CD4-positive, alpha-beta T cell (primary cell): ENCODE measurements at places on chromosomes 12 and 14.

- no peak for DNase-seq
These were observed 903.7 kb upstream of the USP15 start for GRCh38 chr12:61356485-61356884.

DNA sequence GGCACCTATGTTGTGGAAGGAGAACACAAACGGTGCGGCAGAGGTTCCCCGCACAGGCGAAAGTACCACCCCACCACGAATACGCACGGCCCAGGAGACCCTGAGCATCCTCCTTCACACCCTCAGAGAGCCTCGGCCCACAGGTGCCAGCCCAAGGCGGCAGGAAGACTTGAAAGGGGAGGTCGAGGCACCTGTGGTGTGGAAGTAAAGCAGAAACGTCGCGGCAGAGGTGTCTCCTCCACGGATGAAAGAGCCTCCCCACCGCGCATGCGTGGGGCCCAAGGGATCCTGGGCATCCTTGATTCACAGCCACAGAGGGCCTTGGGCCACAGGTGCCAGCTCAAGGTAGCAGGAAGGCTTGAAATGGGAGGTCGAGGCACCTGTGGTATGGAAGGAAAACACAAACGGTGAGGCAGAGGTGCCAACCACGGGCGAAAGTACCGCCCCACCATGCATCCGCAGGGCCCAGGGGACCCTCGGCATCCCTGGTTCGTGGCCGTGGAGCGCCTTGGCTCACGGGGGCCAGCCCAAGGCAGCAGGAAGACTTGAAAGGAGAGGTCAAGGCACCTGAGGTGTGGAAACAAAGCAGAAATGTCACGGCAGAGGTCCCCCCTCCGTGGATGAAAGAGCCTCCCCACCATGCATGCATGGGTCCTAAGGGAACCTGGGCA lies 380.1 kb downstream of the ALG10 start:
- no peak for DNase-seq

GRCh38 chr14:67602995-67603545 lies 3.0 kb upstream of the PIGH start:
- DNase-seq, result no peak

DNA sequence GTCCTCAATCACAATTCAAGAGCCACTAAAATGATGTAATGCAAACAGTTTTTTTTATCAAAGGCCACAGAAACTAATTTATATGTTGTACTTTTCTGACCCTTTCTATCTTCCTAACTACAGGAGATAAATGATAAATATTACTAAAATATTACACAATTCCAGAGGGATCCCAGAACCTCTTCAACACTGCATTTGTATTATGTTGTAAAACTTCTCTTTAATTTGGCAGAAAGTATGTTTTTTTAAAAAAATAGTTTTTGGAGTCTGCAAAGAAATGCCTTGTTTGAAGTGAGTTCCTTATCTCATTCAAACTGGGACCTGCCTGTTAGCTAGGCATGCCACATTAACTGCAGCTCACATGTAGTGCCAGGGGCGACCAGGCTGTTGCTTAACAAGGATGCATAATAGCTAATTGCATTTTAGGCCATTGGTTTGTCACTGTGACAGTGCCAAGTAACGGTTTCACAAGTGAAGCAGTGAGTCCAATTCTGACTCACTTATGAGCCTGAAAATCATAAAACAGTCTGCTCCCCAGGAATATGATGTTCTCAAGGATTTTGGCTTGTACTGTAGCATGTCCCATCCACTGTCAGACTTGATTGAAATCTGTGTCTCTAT lies 266.9 kb downstream of the KTN1 start:
- no peak for DNase-seq

- no peak for DNase-seq
These were observed 137.3 kb downstream of the CEP83 start for GRCh38 chr12:94322346-94322745.

DNA sequence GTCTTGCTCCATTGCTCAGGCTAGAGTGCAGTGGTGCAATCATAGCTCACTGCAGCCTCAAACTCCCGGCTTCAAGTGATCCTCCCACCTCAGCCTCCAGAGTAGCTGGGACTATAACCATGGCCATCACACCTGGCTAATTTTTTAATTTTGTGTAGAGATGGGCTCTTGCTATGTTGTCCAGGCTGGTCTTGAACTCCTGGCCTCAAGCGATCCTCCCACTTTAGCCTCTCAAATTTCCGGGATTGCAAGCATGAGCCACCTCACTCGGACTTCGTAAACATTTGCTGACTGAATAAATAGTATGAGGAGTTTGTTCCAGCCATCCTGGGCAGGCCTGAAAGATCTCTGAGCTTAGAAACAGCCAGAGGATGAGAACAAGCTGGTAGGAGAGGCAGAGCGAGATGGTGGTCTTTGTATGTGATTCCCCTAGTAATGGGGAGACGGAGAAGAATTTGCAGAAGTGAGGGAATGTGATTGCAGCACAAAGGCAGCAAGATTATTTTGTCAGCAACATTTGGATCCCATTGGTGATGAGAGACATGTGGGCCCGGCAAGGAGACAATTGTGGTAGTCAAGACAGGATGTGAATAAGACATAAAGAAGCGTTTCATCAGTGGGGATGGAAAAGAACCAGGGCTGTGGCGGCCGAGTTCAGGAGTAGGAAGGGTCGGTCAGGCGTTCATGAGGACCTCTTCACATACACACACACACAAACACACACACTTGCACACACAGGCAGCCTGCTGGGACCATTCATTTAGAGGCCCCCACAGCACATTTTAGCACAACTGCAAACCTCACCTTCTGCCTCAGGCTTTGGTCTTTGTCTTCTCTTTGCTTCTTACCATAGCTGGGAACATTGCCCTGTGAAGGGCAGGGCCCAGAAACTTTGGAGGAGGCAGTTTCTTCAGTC lies 155.5 kb downstream of the ZFP36L1 start:
- no peak for DNase-seq

GRCh38 chr14:58245562-58245961 lies 919 bp downstream of the PSMA3 start:
- DNase-seq, result no peak

GRCh38 chr12:28872654-28873268 lies 276.3 kb upstream of the FAR2 start:
- no peak for DNase-seq

- no peak for DNase-seq
These were observed 106.5 kb downstream of the TMEM117 start for GRCh38 chr12:43942379-43942778.

GRCh38 chr14:20686386-20687143 lies 2.0 kb upstream of the ANG start:
- no peak for DNase-seq

- no peak for DNase-seq
These were observed 150.4 kb upstream of the FAR2 start for GRCh38 chr12:28998662-28999120.
